ENCODE measurements at places on chromosomes 13 and 19. TPM values are rescaled to one million over a fixed set of nuclear protein-coding genes. Genes with fewer than 3 reads are reported as not detected.

- DNase-seq = peak; percentile 52
- no peaks in the 10 kb centered on the region for H3K36me3 ChIP-seq
- H3K4me3 ChIP-seq = no peak overlapping the region
- peak overlapping the region; percentile 83 for H3K27ac ChIP-seq
Measured at GRCh38 chr13:44402899-44403445, 29.3 kb downstream of the SERP2 start.

GRCh38 chr13:112248862-112249592 is 127.1 kb upstream of the SPACA7 start:
- no peak overlapping the region for H3K27ac ChIP-seq
- no peak overlapping the region for H3K4me3 ChIP-seq
- no peak for DNase-seq
- no peaks in the 10 kb centered on the region for H3K4me1 ChIP-seq
- H3K36me3 ChIP-seq = no peaks in the 10 kb centered on the region
- no peaks in the 10 kb centered on the region for H3K27me3 ChIP-seq

The ATP4A gene
- 193 TPM for total RNA-seq

The KDM4B gene
- total RNA-seq = 202 TPM

GRCh38 chr13:95176611-95177259 is 124.5 kb downstream of the ABCC4 start:
- H3K36me3 ChIP-seq = peaks cover 42% of the 10 kb centered on the region
- no peaks in the 10 kb centered on the region for H3K4me1 ChIP-seq
- H3K4me3 ChIP-seq = no peak overlapping the region
- no peaks in the 10 kb centered on the region for H3K27me3 ChIP-seq
- H3K27ac ChIP-seq = no peak overlapping the region

The ZMYM5 gene
- total RNA-seq = 37.6 TPM

- DNase-seq = no peak
- H3K4me3 ChIP-seq = no peak overlapping the region
- H3K4me1 ChIP-seq = no peaks in the 10 kb centered on the region
- H3K27me3 ChIP-seq = no peaks in the 10 kb centered on the region
Measured at GRCh38 chr13:78540058-78540457, 63.3 kb downstream of the POU4F1 start.

DNA sequence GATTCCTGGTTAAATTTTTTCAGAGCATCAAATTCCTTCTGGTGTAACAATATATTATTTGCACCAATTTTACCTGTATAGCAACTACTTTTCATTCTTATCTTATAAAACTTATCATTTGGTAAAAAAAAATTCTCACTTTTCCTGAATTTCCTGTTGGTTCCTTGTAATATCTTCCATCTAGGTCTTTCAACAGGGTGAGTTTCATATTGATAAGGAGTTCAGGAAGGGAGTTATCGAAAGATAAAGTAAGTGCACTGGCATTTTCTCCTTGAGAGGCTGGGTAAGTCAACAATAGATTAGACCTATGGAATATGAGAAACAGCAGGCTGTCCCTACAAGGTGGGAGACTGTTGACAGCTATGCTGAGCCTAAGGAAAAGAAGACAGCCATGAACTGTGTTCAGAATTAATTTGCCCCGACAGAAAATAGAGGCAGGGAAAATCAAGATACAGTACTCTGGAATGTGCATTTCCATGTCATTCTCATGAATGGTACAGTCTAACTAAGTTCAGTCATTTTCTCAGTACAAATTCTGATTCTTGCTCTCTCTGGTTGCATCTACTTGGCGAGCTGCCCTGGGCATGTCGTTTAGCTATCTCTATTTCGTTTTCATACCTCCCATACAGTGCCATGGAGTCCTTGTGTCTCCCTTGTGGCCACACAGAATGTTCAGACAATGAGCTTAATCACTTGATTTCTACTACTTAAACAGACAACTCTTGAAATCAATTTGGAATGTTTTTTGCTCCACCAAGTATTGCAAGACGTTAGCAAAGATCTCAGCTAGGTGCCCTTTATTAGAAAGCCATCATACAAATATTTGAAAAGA is 9.9 kb downstream of the IGFL1 start:
- no peak overlapping the region for H3K4me3 ChIP-seq
- no peaks in the 10 kb centered on the region for H3K27me3 ChIP-seq
- no peak overlapping the region for H3K27ac ChIP-seq
- no peaks in the 10 kb centered on the region for H3K36me3 ChIP-seq
- H3K4me1 ChIP-seq = peaks cover 12% of the 10 kb centered on the region

- no peak for DNase-seq
- H3K4me3 ChIP-seq = no peak overlapping the region
- H3K27me3 ChIP-seq = peaks cover 17% of the 10 kb centered on the region
- peaks cover 6% of the 10 kb centered on the region for H3K36me3 ChIP-seq
- H3K27ac ChIP-seq = no peak overlapping the region
Measured at GRCh38 chr19:441213-441836, 19.5 kb downstream of the SHC2 start.

The TMEM145 gene
- 44.3 TPM for total RNA-seq

The LILRA1 gene
- total RNA-seq = not detected
